ENCODE measurements at places on chromosomes 13 and 19.

- no peak overlapping the region for H3K27ac ChIP-seq
- no peaks in the 10 kb centered on the region for H3K27me3 ChIP-seq
- H3K36me3 ChIP-seq = no peaks in the 10 kb centered on the region
- no peaks in the 10 kb centered on the region for H3K4me1 ChIP-seq
Measured at GRCh38 chr19:38763795-38764220, 9.5 kb downstream of the LGALS7 start.

GRCh38 chr13:31963631-31964030 lies 67.9 kb upstream of the FRY start:
- H3K27me3 ChIP-seq = no peaks in the 10 kb centered on the region
- peaks cover 7% of the 10 kb centered on the region for H3K4me1 ChIP-seq
- no peak for DNase-seq
- H3K4me3 ChIP-seq = no peak overlapping the region
- no peaks in the 10 kb centered on the region for H3K36me3 ChIP-seq
- no peak overlapping the region for H3K27ac ChIP-seq

- no peak overlapping the region for H3K27ac ChIP-seq
- no peaks in the 10 kb centered on the region for H3K27me3 ChIP-seq
- H3K36me3 ChIP-seq = no peaks in the 10 kb centered on the region
- H3K4me1 ChIP-seq = no peaks in the 10 kb centered on the region
Measured at GRCh38 chr13:66469745-66470144, 760.4 kb downstream of the PCDH9 start.

- no peak overlapping the region for H3K27ac ChIP-seq
- H3K36me3 ChIP-seq = no peaks in the 10 kb centered on the region
- no peak overlapping the region for H3K4me3 ChIP-seq
Measured at GRCh38 chr13:76783798-76784197, 102.4 kb downstream of the KCTD12 start.

DNA sequence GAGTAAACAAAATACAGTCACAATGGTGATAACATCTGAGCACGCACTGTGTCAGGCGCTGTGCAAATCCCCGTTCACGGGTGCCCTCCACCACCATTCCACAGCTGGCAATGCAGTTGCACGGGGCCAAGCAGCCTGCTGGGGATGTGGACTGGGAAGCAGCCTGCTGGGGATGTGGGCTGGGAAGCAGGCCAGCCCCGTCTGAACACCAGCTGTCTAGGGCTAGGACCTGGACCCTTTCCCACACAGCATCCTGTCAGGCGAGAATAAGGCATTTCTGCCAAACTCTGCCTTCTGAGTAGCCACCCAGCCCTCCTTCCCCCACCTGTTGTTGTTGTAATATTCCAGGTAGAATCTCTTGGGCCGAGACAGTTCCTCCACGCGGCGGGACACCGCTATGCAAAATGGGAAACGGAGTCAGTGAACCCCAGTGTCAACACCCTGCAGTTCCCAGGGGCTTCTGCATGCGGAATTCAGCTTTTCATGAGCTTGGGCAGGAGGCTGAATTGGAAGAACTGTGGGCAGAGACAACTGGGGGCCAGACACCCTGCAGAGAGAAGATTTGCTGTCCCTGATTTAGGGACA lies 27.8 kb upstream of the MIER2 start:
- peak; percentile 62 for DNase-seq
- H3K27ac ChIP-seq = no peak overlapping the region
- no peaks in the 10 kb centered on the region for H3K4me1 ChIP-seq

DNA sequence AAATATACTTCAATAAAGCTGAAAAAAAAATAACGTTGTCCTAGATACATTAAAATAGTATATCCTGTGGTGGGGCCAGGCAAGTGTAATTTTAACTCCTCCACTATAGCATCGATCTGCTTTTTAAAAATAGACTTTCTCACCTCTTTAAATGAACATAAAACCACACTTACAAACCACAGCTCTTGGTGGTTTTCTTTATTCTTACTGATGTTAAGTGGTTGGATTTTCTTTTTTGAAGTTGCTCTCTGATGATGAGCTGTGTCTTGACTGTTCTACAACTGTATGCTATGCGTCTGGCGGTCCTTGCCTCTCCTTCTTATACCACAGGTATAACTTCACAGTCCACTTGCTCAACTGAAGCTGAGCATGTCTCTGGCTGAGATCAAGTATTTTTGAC lies 721.5 kb upstream of the KLHL1 start:
- H3K36me3 ChIP-seq = no peaks in the 10 kb centered on the region
- DNase-seq = no peak
- H3K27ac ChIP-seq = no peak overlapping the region
- no peaks in the 10 kb centered on the region for H3K4me1 ChIP-seq

GRCh38 chr19:35090160-35090505 lies 25.5 kb upstream of the FXYD3 start:
- H3K27ac ChIP-seq = no peak overlapping the region
- no peak overlapping the region for H3K4me3 ChIP-seq
- no peaks in the 10 kb centered on the region for H3K36me3 ChIP-seq
- H3K4me1 ChIP-seq = peaks cover 4% of the 10 kb centered on the region
- DNase-seq = no peak

GRCh38 chr13:77846173-77846572 lies 72.5 kb downstream of the EDNRB start:
- no peak overlapping the region for H3K4me3 ChIP-seq
- no peaks in the 10 kb centered on the region for H3K27me3 ChIP-seq
- H3K4me1 ChIP-seq = no peaks in the 10 kb centered on the region
- H3K36me3 ChIP-seq = no peaks in the 10 kb centered on the region
- no peak overlapping the region for H3K27ac ChIP-seq
- DNase-seq = no peak

DNA sequence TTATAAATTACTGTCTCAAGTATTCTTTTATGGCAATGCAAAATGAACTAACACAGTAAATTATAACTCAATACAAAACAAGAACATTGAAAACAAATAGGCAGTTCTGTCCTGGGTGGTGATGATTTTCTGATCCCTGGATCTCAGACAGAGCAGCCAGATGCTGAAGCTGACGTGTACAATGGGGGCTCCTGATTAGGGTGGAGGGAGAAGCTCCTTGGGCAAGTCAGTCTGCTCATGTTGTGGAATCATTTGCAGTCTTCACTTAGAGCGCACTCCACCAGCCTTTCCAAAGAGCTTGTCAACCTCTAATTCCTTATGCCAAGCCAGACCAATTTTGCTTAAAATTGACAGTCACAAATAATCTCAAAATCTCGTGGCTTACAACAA lies 21.6 kb downstream of the FXYD5 start:
- H3K27ac ChIP-seq = no peak overlapping the region
- H3K4me3 ChIP-seq = no peak overlapping the region
- peaks cover 8% of the 10 kb centered on the region for H3K4me1 ChIP-seq
- no peaks in the 10 kb centered on the region for H3K27me3 ChIP-seq
- no peak for DNase-seq
- H3K36me3 ChIP-seq = no peaks in the 10 kb centered on the region

GRCh38 chr19:46624958-46625661 lies at the start of gene PTGIR:
Gene PTGIR, minus strand, starts transcription at chr19:46625089. Its CDS starts 864 bp downstream, at chr19:46624225.
- peaks cover 36% of the 10 kb centered on the region for H3K4me1 ChIP-seq
- no peaks in the 10 kb centered on the region for H3K27me3 ChIP-seq
- DNase-seq = no peak
- peak within 1 kb of the TSS; percentile 43 for H3K4me3 ChIP-seq
- H3K27ac ChIP-seq = peak within 1 kb of the TSS; percentile 76
- H3K36me3 ChIP-seq = no peaks in the 10 kb centered on the region

DNA sequence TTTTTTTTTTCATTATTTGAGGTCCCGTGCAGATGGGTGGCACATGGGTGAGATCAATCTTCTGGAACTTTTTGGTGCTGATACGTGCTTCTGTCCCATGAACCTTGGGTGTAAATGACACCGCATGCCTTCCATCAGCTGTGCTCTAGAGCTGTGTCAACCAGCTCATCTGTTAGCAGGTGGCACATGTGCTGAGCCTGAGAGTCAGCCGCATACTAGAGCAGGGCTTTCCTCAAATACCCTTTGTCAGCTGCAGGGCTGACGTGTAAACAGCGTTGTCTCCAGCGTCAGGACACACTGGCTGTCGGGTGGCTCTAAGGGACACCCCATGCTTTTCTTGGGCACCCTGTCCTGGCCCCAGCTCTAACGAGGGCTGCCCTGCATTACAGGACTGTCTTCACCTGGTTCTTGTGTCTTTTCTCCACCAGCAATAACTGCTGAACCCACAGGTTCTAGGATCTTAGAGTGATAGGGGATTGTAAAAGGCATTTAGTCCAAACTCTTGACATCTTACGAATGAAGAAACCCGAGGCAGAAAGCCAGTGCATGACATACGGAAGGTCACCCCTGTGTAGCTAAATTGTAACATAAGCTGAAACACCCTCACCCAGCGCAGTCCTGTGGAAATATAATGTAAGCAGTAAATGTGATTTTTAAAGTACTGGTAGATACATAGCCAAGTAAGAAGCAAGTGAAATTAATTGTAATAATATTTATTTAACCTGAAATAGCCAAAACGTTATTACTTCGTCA lies 119.5 kb downstream of the LRCH1 start:
- H3K27ac ChIP-seq = no peak overlapping the region
- H3K36me3 ChIP-seq = peaks cover 9% of the 10 kb centered on the region
- H3K4me1 ChIP-seq = peaks cover 14% of the 10 kb centered on the region

- peak; percentile 73 for DNase-seq
- no peaks in the 10 kb centered on the region for H3K27me3 ChIP-seq
- H3K27ac ChIP-seq = no peak overlapping the region
- no peaks in the 10 kb centered on the region for H3K36me3 ChIP-seq
- peaks cover 16% of the 10 kb centered on the region for H3K4me1 ChIP-seq
Measured at GRCh38 chr13:23695711-23696464, 125.7 kb downstream of the TNFRSF19 start.

DNA sequence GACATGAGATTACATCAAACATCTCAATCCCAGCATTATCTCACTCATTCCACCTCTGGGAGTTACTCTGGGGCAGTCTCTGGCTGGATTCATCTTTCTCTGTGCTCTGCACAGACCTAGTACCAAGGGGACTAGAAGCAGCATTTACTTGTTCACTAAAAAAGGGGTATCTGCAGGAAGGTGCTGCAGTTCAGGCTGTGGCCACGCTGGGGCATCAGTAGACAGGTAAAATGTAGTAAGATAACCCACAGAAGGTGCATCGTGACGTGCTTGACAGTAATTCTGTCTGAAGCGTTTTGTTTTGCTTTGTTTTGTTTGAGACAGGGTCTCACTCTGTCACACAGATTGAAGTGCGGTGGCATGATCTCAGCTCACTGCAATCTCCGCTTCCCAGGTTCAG lies 29.3 kb downstream of the ZNF564 start:
- no peak for DNase-seq
- no peak overlapping the region for H3K27ac ChIP-seq
- no peak overlapping the region for H3K4me3 ChIP-seq
- H3K4me1 ChIP-seq = no peaks in the 10 kb centered on the region

- no peak for DNase-seq
- no peak overlapping the region for H3K4me3 ChIP-seq
- no peaks in the 10 kb centered on the region for H3K4me1 ChIP-seq
- no peak overlapping the region for H3K27ac ChIP-seq
Measured at GRCh38 chr13:93480553-93481106, 254.0 kb downstream of the GPC6 start.

- no peak for DNase-seq
- peaks cover 52% of the 10 kb centered on the region for H3K36me3 ChIP-seq
- H3K27ac ChIP-seq = no peak overlapping the region
- H3K4me1 ChIP-seq = no peaks in the 10 kb centered on the region
- no peak overlapping the region for H3K4me3 ChIP-seq
Measured at GRCh38 chr13:114019367-114019766, 45.5 kb upstream of the C13orf46 start.

DNA sequence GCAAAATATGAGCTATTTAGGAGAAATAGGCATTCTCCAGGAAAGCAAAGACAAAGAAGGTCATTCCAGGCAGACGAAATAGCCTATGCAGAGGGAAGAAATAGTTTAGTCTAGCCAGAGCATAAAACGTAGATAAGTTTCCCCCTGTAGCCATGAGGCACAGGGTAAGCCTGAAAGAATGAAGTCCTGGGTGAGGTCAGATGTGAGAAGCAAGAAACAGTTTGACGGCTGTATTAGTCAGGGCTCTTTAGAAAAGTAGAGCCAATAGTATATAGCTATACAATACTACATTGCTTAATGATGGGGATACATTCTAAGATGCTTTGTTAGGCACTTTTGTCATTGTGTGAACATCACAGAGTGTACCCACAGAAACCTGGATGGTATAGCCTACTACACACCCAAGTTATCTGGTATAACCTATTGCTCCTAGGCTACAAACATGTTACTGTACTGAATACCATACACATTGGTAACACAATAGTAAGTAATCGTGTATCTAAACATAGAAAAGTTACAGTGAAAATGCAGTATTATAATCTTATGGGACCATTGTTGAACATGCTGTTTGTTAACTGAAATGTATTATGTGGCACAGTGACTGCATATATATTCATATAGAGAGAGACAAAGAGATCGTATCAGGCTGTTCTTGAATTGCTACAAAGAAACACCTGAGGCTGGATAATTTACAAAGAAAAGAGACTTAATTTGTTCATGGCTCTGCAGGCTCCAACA lies 59.3 kb upstream of the WDFY2 start:
- DNase-seq = no peak
- no peak overlapping the region for H3K4me3 ChIP-seq
- H3K27me3 ChIP-seq = no peaks in the 10 kb centered on the region
- H3K36me3 ChIP-seq = no peaks in the 10 kb centered on the region
- H3K27ac ChIP-seq = no peak overlapping the region

GRCh38 chr19:48102870-48103751 lies 7.5 kb downstream of the PLA2G4C start:
- DNase-seq = no peak
- no peaks in the 10 kb centered on the region for H3K36me3 ChIP-seq
- H3K27me3 ChIP-seq = no peaks in the 10 kb centered on the region

GRCh38 chr13:58960888-58961287 lies 1202.8 kb downstream of the DIAPH3 start:
- H3K27me3 ChIP-seq = no peaks in the 10 kb centered on the region
- H3K4me1 ChIP-seq = no peaks in the 10 kb centered on the region
- no peak overlapping the region for H3K4me3 ChIP-seq
- DNase-seq = no peak

GRCh38 chr13:31909864-31910551 lies 121.6 kb upstream of the FRY start:
- no peaks in the 10 kb centered on the region for H3K36me3 ChIP-seq
- no peak overlapping the region for H3K4me3 ChIP-seq
- H3K27me3 ChIP-seq = no peaks in the 10 kb centered on the region
- no peak for DNase-seq
- H3K4me1 ChIP-seq = peaks cover 18% of the 10 kb centered on the region
- H3K27ac ChIP-seq = peak overlapping the region; percentile 21

- H3K36me3 ChIP-seq = no peaks in the 10 kb centered on the region
- no peaks in the 10 kb centered on the region for H3K27me3 ChIP-seq
- H3K4me3 ChIP-seq = no peak overlapping the region
- no peak overlapping the region for H3K27ac ChIP-seq
Measured at GRCh38 chr13:95323930-95324662, 22.8 kb upstream of the ABCC4 start.

GRCh38 chr13:40145139-40145538 lies 489.7 kb downstream of the COG6 start:
- H3K36me3 ChIP-seq = no peaks in the 10 kb centered on the region
- DNase-seq = no peak
- peaks cover 11% of the 10 kb centered on the region for H3K4me1 ChIP-seq

GRCh38 chr19:5925830-5926427 lies 11.9 kb downstream of the CAPS start:
- H3K4me3 ChIP-seq = no peak overlapping the region
- no peaks in the 10 kb centered on the region for H3K27me3 ChIP-seq
- H3K36me3 ChIP-seq = peaks cover 100% of the 10 kb centered on the region
